ENCODE measurements at places on chromosomes 2 and 18.

GRCh38 chr2:441258-442022 is 153.5 kb upstream of the ALKAL2 start:
- no peak for DNase-seq

GRCh38 chr2:221397187-221397586 is 174.9 kb downstream of the EPHA4 start:
- no peak for DNase-seq

- no peak for DNase-seq
Measured at GRCh38 chr2:121386102-121386501, 101.1 kb upstream of the TFCP2L1 start.

- no peak for DNase-seq
Measured at GRCh38 chr2:189868896-189869295, 84.6 kb downstream of the PMS1 start.

DNA sequence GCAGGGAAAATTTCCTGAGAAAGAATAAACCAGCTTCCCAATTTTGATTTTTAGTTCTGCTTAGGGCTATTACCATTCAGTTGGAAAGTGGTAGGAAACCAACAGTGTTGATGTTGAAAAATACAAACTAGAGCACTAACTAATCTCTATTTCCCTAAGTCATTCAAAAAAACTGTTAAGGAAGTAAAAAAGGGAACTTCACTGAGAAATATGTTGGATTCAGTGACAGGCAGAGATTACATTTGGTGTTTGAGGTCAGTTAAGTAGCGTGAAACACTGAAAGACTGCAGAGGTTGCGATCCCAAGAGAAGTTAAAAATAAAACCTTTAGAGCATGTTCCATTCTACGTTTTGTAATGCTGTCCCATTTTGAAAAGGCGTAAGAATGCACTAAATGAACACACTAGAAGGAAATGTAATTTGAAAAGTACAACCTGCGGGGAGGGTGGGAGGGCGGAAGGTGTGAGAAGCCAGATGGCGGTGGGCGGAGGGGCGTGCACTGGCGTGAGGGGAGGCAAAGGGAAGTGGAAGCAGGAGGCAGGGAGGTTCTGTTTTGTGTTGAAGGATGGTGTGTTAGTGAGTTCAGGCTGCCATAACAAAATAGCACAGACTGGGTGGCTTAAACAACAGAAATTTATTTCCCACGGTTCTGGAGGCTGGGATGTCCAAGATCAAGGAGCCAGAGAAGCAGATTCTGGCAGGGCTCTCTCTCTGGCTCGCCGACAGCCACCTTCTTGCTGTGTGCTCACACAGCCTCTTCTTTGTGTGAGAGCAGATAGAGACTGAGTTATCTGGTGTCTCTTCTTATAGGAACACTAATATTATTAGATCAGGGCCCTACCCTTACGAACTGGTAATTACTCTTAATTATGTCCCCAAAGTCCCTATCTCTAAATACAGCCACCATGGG is 94.3 kb upstream of the KCTD1 start:
- DNase-seq: no peak

- DNase-seq: no peak
Measured at GRCh38 chr2:20432714-20433113, 14.2 kb upstream of the RHOB start.

DNA sequence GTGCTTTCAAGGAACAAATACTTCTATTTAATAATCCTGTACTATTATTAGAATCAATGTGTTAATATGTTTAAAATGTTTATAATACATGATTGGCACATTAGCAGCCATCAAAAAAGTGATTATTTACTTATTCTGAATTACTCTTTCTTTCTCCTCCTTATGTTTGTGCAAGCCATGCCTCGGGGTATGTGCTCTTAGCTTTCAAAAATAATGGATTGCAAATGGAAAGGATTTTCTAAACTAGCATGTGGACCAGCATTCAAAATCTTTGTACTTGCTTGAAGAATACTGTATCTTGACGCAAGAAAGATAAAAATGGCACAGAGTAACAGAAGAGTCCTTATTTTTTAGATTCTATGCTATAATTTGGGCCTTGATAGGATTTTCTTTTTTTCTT is 156.5 kb downstream of the CDH7 start:
- no peak for DNase-seq

- no peak for DNase-seq
Measured at GRCh38 chr2:143720095-143720664, 591.0 kb downstream of the ARHGAP15 start.

DNA sequence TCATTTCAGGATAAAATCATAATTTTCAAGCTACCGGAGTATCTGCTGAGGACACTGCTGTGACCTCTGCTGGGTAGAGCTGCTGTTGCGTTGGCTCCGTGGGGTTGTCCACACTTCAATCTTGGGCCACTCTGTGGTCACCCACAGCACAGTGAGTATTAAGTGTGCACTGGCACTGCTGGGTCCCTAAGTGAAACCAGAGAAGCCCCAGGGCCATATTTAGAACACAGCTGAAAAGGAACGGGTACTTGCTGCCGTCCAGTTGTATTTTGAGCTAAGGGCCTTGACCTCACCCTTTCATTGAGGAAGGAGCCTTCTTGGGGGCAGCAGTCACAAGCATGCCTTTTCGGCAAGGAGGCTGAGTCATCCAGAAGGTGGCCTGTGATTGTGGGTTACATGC is 10.1 kb downstream of the SLC9A4 start:
- DNase-seq: no peak

GRCh38 chr2:165818920-165819319 is 24.9 kb upstream of the GALNT3 start:
- no peak for DNase-seq

GRCh38 chr2:239259173-239259572 is 141.6 kb downstream of the HDAC4 start:
- DNase-seq: no peak

GRCh38 chr2:31986906-31987305 is 23.9 kb downstream of the MEMO1 start:
- no peak for DNase-seq

DNA sequence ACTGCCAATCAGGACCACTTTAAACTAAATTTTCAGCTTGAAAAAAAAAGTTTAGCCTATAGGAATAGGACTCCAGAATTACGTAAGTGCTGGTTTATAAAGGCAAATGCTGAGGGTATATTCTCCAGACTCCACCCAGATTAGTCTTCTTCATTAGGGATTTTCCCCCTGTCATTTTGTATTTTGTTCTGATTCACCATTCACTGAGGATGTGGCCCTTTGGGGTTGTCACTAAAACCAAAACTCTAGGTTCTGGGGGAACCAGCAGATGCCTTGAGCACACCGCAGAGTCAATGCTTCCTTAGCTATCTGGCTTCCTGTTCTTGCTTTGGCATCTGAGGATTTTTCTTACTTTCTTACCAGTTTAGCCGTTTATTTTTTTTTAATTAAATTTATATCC is 10.5 kb downstream of the SCYGR4 start:
- DNase-seq: no peak

DNA sequence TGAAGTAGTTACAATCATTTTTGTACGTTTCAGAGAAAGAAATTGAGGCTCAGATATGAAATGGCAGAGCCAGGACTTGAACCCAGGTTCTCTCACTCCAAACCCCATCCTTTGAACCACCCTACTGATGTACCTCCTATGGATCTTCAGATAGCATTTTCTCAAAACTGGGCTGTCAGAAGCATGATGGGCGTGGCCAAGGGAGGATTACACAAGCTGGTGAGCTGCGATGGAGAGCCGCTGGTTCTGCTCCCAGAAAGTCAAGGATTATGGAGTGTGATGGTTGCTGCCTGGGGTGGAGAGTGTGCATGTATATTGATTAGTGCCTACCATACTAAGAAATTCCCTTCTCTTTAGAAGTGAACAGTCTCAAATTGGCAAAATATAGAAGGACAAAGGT is 47.0 kb upstream of the PPP1CB start:
- no peak for DNase-seq

GRCh38 chr2:170812710-170813600 is 3.7 kb upstream of the GAD1 start:
- peak; percentile 51 for DNase-seq

- no peak for DNase-seq
Measured at GRCh38 chr2:96916156-96916630, 46.3 kb upstream of the SEMA4C start.

- DNase-seq: no peak
Measured at GRCh38 chr18:76725445-76725844, 96.9 kb upstream of the ZNF236 start.

- no peak for DNase-seq
Measured at GRCh38 chr18:66792466-66792865, 188.6 kb upstream of the CDH19 start.

- DNase-seq: no peak
Measured at GRCh38 chr2:167365216-167365615, 476.9 kb downstream of the XIRP2 start.

- no peak for DNase-seq
Measured at GRCh38 chr2:128710729-128711128, 392.1 kb upstream of the HS6ST1 start.

DNA sequence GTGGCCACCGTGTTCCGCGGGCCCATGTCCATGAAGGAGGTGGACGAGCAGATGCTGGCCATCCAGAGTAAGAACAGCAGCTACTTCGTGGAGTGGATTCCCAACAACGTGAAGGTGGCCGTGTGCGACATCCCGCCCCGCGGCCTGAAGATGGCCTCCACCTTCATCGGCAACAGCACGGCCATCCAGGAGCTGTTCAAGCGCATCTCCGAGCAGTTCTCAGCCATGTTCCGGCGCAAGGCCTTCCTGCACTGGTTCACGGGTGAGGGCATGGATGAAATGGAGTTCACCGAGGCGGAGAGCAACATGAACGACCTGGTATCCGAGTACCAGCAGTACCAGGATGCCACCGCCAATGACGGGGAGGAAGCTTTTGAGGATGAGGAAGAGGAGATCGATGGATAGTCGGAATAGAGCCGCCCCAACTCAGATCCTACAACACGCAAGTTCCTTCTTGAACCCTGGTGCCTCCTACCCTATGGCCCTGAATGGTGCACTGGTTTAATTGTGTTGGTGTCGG is 17.7 kb downstream of the TUBB6 start:
- no peak for DNase-seq

DNA sequence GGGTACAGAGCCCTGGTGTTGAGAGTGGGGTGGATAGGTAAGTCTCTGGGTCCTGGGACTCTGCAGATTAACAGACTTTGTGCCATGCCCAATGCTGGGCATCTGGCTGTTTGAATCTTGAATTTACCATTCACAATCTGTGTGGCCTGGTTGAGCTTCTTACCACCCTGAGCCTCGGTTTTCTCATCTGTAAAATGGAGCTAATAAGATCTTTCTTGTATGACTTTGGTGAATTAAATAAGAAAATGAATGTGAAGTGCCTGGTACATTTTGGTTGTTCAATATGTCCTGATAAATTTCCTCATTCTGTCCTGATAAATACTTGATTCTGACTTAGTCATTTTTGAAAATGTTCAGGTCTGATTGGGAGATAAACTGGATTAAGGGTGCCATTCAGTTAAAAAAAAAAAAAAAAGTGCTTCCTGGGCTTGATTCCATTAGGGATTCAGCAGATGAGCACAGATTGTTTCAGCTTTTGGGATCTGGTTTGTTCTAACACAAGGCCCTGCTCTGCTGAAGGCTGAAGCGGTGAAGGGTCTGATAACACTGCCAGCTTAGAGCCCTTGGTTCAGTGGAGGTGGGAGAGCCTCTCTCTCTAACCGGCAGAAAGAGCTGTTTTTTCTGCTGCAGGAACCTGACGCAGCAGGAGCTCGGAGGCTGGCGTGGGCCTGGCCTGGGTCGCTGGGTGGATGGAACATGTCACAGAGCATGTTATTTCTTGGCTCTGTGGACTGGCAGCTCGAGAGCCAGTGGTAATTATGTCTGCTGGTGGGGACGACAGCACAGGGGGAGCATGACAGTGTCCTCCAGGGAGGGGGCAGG is 84.5 kb upstream of the MCFD2 start:
- no peak for DNase-seq

GRCh38 chr2:127901339-127902056 is 15.7 kb upstream of the AMMECR1L start:
- no peak for DNase-seq

GRCh38 chr2:218026676-218027425 is 24.1 kb upstream of the TNS1 start:
- DNase-seq: no peak

DNA sequence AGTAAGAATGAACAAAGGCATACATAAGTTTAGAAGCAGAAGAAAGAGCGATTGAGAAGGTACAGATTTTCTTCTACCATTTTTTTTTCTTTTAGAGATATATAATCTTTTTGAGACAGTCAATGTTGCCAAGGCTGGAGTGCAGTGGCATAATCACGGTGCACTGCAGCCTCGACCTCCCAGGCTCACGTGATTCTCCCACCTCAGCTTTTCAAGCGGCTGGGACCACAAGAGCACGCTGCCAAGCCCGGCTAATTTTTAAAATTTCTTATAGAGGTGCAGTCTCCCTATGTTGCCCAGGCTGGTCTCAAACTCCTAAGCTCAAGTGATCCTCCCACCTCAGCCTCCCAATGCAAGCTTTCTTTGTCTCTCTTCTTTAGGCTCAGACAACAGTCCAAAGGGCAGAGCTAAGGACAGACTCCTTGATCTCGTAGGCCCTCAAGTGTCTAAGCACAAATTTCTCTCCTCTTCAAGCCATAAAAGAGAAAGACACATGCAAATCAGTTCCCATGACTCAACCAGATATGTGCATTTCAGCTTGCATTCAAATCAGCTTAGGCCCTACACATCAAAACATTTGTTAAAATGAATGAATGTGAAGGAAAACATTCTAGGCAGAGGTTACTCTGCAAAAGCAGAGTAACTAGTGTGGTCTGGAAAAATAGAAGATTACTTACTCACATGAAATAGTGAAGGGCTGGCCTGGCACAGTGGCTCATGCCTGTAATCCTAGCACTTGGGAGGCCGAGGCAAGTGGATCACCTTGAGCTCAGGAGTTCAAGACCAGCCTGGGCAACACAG is 18.0 kb downstream of the ITSN2 start:
- peak; percentile 45 for DNase-seq

DNA sequence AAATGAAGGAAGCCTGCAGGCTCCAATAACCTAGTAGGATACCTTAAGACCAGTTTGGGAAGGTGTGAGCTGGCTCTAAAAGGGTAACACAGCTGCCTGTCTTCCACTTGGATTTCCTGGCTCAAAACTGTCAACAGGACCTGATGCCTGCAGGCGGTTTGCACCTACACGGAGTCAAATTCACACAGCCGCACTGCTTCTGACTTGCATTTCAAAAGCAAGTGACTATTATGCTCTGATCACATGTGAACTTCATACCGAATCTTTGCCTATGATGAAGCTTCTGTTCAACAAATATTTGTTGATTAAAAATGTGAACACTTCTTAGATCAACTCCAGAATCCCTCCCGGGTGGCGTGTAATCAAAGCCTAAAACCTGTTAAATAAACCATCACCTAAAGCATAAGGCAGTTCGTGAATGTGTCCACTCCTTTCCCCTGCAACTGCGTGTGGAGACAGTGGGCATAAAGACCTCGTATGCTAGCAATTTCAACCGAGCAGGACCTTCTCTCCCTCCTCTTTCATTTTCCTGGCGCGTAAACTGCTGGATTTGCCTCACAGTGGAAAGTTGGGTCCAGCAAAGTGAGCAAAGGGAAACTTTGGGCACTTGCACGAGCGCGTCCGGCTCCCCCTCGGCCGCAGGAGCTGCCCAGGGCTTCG is 784 bp downstream of the CRACDL start:
- DNase-seq: no peak

GRCh38 chr2:85156619-85157018 is 23.4 kb downstream of the TCF7L1 start:
- no peak for DNase-seq
